ENCODE measurements at places on chromosomes 1 and 21.

DNA sequence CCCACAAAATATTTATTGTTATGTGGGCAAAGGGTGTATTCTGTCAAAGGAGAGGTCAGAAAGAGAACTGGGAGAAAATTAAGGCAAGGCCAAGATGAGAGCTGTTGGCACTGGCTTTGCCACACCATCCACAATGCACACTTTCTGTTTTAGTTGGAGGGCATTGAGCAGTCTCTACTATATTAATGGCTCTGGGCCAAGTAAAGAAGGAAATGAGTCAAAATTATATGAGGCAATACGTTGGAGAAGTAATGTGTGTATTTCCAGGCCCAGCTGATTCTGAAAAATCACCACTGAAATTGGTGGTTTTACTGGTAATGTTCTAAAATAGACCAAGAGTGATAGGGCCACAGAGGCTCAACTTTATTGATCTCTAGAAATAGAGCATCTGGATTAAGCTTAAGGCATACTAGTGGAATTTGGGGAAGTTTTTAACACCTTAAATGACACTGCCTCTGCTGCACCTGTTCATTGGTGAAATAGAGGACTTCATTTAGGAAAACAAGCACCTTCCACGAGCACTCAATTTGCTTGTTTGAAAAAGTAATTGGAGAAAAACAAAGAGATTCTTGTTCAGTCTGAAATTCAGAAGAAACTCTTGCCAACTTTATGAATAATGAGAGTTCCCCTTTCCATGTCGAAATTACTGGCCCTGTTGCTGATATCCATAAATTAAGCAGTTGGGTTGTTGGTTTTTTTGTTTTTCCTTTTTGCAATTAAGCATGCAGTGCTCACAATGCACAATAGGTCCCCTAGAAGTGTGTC, 424.9 kb downstream of the ADGRL2 start:
- peak; percentile 75 for DNase-seq

GRCh38 chr1:214584805-214585766, 17.9 kb upstream of the CENPF start:
- DNase-seq: peak; percentile 76

- peak; percentile 44 for DNase-seq
These were observed 5.9 kb upstream of the BRWD1 start for GRCh38 chr21:39319251-39319756.

DNA sequence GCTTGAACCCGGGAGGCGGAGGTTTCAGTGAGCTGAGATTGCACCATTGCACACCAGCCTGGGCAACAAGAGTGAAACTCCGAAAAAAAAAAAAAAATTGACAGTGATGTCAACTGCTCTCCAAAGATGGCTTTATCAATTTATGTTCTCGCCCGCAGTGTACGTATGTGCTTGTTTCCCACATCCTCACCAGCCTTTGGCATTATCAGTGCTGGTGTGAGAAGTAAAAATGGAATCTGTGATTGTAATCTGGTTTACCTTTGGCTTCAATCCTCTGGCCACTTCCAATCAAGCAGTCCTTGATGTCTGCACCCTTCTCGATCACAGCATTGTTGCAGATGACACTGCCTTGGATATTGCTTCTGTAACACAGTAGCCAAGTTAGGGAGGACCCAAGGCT, 14.4 kb upstream of the PTCH2 start:
- no peak for DNase-seq

GRCh38 chr1:77533660-77534305, 148.7 kb downstream of the ZZZ3 start:
- DNase-seq: peak; percentile 79

GRCh38 chr1:51058858-51059257, 43.2 kb upstream of the C1orf185 start:
- DNase-seq: peak; percentile 27

All from fibroblast of mammary gland (primary cell).